ENCODE measurements at places on chromosomes 5 and 9.

GRCh38 chr5:159449925-159450324 lies 119.6 kb upstream of the IL12B start:
- H3K4me3 ChIP-seq: no peak overlapping the region
- H3K27me3 ChIP-seq: peaks cover 22% of the 10 kb centered on the region
- no peak overlapping the region for H3K27ac ChIP-seq
- no peak for DNase-seq
- H3K36me3 ChIP-seq: no peaks in the 10 kb centered on the region

GRCh38 chr5:175920231-175920811 lies 47.8 kb downstream of the THOC3 start:
- H3K27me3 ChIP-seq: no peaks in the 10 kb centered on the region
- no peak overlapping the region for H3K27ac ChIP-seq
- no peak for DNase-seq
- no peak overlapping the region for H3K4me3 ChIP-seq

- no peaks in the 10 kb centered on the region for H3K36me3 ChIP-seq
- no peak overlapping the region for H3K4me3 ChIP-seq
- peaks cover 2% of the 10 kb centered on the region for H3K27me3 ChIP-seq
- no peak for DNase-seq
- H3K4me1 ChIP-seq: no peaks in the 10 kb centered on the region
- H3K27ac ChIP-seq: no peak overlapping the region
Measured at GRCh38 chr5:92908952-92909601, 671.9 kb downstream of the NR2F1-AS1 start.

DNA sequence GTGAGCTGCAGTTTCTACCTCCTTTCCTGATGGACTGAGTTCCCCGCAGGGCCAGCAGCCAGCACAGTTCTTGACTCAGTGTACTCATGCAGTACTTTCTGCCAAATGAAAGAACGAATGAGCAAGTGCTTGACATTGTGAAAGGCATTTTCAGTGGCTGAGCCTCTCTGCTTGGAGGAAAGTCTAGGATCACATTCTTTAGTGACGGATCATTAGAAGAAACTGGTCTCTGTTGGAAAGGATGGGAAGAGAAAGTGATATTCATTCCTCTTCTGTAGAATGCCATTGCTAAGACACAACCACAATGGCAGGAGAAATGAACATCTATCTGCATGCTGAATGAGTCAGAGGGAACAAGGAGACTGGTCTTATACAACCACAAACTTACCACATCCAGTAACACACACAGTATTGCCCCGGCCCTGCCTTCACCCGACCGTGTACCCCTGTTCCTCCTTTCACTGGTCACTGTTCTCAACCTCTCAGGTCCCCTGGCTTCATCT lies 206.9 kb downstream of the CRB2 start:
- peak; percentile 30 for DNase-seq
- peak overlapping the region; percentile 15 for H3K4me3 ChIP-seq
- H3K36me3 ChIP-seq: peaks cover 9% of the 10 kb centered on the region
- H3K4me1 ChIP-seq: peaks cover 25% of the 10 kb centered on the region
- H3K27me3 ChIP-seq: no peaks in the 10 kb centered on the region

- no peaks in the 10 kb centered on the region for H3K27me3 ChIP-seq
- peaks cover 2% of the 10 kb centered on the region for H3K4me1 ChIP-seq
- H3K27ac ChIP-seq: no peak overlapping the region
- no peaks in the 10 kb centered on the region for H3K36me3 ChIP-seq
- H3K4me3 ChIP-seq: no peak overlapping the region
Measured at GRCh38 chr9:104686081-104686480, 8.2 kb upstream of the OR13D1 start.

- H3K27ac ChIP-seq: no peak overlapping the region
- peaks cover 11% of the 10 kb centered on the region for H3K27me3 ChIP-seq
- H3K36me3 ChIP-seq: no peaks in the 10 kb centered on the region
- no peak overlapping the region for H3K4me3 ChIP-seq
- no peak for DNase-seq
Measured at GRCh38 chr5:38783011-38783561, 62.7 kb upstream of the OSMR start.

DNA sequence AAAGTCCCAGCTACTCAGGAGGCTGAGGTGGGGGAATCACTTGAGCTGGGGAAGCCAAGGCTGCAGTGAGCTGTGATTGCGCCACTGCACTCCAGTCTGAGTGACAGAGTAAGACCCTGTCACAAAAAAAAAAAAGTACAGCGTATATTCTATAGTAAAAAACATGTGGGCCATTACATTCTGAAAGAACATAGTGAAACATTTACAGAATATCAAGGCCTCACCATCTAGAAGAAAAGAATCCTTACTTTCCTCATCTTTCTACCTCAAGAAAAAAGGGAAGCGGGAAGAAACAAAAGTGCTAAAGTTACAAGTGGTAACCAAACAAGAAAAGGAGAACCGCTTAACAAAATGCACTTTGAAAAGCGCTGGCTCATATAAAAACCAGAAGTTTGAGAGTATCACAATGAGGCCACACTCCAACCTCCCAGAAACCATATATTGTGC lies 5.7 kb upstream of the SYK start:
- no peak overlapping the region for H3K4me3 ChIP-seq
- H3K27ac ChIP-seq: no peak overlapping the region
- H3K4me1 ChIP-seq: peaks cover 10% of the 10 kb centered on the region
- H3K27me3 ChIP-seq: peaks cover 38% of the 10 kb centered on the region
- DNase-seq: no peak

DNA sequence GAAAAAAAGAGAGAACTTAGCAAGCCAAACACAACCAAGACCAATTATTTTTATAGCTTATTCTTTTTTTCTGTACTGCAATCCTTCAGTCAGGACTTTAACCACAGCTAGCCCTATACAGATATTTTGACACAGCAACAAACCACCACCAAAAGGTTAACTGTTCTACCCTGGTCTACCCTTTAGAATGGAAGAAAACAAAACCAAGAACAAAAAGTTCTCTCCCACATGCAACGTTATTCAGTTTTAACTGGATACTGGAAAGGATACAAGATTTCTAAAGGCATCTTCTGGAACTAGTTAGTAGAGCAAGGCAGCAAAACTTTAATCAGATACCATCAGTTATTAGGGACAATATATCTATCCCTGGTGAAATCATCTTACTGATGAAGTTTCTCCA lies 32.6 kb downstream of the ECPAS start:
- peaks cover 7% of the 10 kb centered on the region for H3K4me1 ChIP-seq
- H3K27ac ChIP-seq: no peak overlapping the region
- no peak for DNase-seq
- peaks cover 24% of the 10 kb centered on the region for H3K36me3 ChIP-seq

DNA sequence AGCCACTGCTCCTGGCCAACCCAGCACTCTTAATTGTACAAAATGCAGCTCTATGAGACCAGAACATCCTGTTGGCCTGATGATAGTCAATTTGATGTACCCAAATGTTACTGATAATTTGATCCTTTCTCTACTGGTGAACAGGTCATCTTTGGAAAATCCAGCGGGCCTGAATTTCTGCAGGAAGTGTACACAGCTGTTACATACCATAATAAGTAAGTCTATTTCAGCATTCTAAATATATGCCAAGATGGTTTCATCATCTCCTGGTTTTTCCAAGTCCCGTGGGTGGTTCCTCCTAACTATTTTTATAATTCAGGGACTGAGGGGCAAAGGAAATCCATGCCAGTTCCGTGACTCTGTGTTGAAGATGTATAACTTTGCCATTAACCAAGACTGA lies 155.4 kb downstream of the DOCK8 start:
- no peaks in the 10 kb centered on the region for H3K27me3 ChIP-seq
- DNase-seq: no peak
- H3K36me3 ChIP-seq: peaks cover 61% of the 10 kb centered on the region
- H3K4me1 ChIP-seq: no peaks in the 10 kb centered on the region

- no peak overlapping the region for H3K4me3 ChIP-seq
- no peaks in the 10 kb centered on the region for H3K27me3 ChIP-seq
- no peaks in the 10 kb centered on the region for H3K4me1 ChIP-seq
- DNase-seq: no peak
- H3K36me3 ChIP-seq: no peaks in the 10 kb centered on the region
- H3K27ac ChIP-seq: no peak overlapping the region
Measured at GRCh38 chr9:113775749-113776148, 100.4 kb upstream of the ZNF618 start.

- no peak overlapping the region for H3K27ac ChIP-seq
- H3K36me3 ChIP-seq: peaks cover 38% of the 10 kb centered on the region
- no peak for DNase-seq
- H3K4me1 ChIP-seq: peaks cover 8% of the 10 kb centered on the region
- H3K4me3 ChIP-seq: no peak overlapping the region
- H3K27me3 ChIP-seq: no peaks in the 10 kb centered on the region
Measured at GRCh38 chr5:32109236-32109635, 64.9 kb downstream of the GOLPH3 start.

GRCh38 chr9:121727295-121728020 lies 76.0 kb downstream of the DAB2IP start:
- no peak for DNase-seq
- peak overlapping the region; percentile 38 for H3K27ac ChIP-seq
- H3K4me3 ChIP-seq: no peak overlapping the region
- H3K27me3 ChIP-seq: peaks cover 3% of the 10 kb centered on the region

- no peak overlapping the region for H3K4me3 ChIP-seq
- peaks cover 34% of the 10 kb centered on the region for H3K4me1 ChIP-seq
Measured at GRCh38 chr9:33751536-33752129, 43.7 kb upstream of the PRSS3 start.

- H3K36me3 ChIP-seq: peaks cover 4% of the 10 kb centered on the region
- peaks cover 58% of the 10 kb centered on the region for H3K4me1 ChIP-seq
- H3K4me3 ChIP-seq: peak overlapping the region; percentile 77
- H3K27ac ChIP-seq: no peak overlapping the region
- DNase-seq: no peak
Measured at GRCh38 chr9:131253891-131254491, 22.3 kb downstream of the FAM78A start.

DNA sequence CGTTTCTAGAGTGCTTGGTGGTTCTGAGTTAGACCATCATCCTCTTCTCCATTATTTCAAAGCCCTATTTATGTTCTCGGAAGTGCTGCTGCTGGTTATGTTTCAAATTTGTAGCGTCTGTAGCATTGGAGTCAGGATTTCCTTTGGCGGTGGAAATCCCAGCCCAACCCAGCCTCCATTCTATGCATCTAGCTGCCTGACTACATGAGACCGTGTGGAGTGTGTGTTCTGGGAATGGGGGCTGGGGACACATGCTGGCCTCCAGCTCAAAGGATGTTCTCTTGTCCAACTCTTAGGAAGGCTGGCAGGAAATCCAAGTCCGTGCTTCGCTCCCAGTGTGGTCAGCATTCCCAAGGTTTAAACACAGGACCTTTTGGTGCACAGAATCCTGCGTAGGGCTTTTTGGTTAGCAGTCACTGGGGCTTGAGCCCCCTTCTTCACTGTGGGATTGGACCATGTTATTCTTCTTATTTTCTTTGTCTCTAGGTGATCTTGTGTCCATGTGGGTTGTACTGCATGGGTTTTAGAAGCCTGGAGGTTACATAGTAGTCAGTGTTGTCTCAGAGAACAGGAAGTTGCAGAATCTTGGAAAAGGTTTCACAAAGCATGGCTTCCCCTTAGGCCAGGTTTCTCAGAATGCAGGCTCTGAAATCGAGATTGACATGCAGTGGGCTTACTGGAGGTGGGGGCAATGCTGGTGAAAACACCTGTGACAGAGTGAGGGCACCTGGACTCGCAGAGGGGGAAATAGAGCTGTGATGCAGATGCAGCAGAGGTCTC lies 132.2 kb downstream of the ARHGAP26 start:
- no peaks in the 10 kb centered on the region for H3K27me3 ChIP-seq
- no peak overlapping the region for H3K27ac ChIP-seq
- peaks cover 17% of the 10 kb centered on the region for H3K36me3 ChIP-seq
- no peaks in the 10 kb centered on the region for H3K4me1 ChIP-seq
- no peak for DNase-seq
- H3K4me3 ChIP-seq: no peak overlapping the region

- H3K27ac ChIP-seq: no peak overlapping the region
- DNase-seq: no peak
- peaks cover 10% of the 10 kb centered on the region for H3K4me1 ChIP-seq
- peaks cover 11% of the 10 kb centered on the region for H3K27me3 ChIP-seq
- H3K36me3 ChIP-seq: no peaks in the 10 kb centered on the region
- no peak overlapping the region for H3K4me3 ChIP-seq
Measured at GRCh38 chr5:74490814-74491213, 149.7 kb downstream of the ENC1 start.

DNA sequence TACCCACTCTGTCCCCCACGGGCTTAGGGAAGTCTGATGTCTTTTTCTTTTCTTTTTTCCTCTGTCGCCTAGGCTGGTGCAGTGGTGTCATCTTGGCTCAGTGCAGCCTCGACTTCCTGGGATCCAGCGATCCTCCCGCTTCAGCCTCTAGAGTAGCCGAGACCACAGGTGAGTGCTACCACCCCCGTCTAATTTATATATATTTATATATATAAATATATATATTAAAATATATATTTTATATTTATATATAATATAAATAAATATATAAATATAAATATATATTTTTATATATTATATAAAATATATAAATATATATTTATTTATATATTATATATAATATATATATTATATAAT lies 3.3 kb upstream of the ANXA2R start:
- DNase-seq: no peak
- H3K27me3 ChIP-seq: no peaks in the 10 kb centered on the region
- peaks cover 4% of the 10 kb centered on the region for H3K36me3 ChIP-seq
- peak overlapping the region; percentile 95 for H3K27ac ChIP-seq
- peaks cover 45% of the 10 kb centered on the region for H3K4me1 ChIP-seq

DNA sequence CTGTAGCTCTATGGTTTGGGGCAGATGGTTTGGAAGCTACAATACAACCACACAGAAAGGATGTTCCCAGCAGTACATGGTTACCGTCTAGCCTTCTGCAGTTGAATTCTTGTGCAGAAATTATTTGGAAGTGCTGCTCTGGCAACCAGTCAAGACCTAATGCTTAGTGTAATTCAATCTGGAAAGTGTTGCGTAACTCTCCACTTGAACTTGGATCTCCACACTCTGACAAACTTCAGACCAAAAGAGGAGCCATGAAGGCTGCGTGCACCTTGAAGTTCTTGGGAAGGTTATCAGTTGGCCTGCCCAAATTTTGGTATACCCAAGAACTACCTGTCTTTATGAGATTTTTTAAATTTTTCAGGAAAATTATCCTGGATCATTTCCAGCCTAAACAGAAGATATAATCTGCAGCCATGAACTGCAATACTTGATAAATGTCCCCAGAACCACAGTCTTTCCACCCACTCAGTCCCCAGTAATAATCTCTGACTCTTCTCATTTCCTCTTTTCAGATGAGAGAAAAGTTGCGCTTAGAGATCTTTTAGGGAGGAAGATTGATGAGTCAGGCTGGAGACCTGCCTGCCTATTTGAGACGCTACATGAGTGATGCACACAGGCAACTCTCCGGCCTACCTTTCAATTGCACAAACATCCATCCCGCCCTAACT lies 159.9 kb downstream of the FANCC start:
- peaks cover 11% of the 10 kb centered on the region for H3K4me1 ChIP-seq
- H3K27ac ChIP-seq: no peak overlapping the region
- peaks cover 16% of the 10 kb centered on the region for H3K36me3 ChIP-seq
- H3K27me3 ChIP-seq: no peaks in the 10 kb centered on the region
- no peak for DNase-seq
- no peak overlapping the region for H3K4me3 ChIP-seq
